ENCODE measurements at places on chromosomes 4 and X.

DNA sequence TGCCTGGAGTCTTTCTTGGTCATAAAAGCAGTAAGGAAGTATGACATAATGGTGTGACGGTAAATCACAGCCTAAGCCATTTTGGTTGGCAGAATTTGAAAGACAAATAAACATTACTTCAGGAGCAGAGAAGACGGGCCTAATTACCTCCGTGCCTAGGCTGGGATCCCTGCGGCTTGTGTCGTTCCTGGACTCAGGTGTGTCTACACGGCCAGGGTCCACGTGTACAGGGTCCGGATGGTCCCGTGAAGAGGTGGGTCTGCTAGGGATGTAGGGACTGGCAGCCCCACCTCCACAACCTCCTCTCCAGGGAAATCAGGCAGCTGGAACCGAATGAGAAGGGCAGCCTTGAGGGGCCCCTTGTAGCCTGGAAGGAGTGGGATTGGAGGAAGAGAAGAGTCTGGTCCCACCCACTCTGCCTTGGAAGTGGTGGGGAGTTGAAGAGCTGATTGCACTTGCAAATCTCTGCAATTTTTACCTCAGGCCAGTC is 55.4 kb upstream of the PLAC1 start:
- no peak overlapping the region for H3K4me3 ChIP-seq
- H3K27ac ChIP-seq = no peak overlapping the region
- H3K36me3 ChIP-seq = no peaks in the 10 kb centered on the region
- H3K4me1 ChIP-seq = peaks cover 19% of the 10 kb centered on the region
- no peak for DNase-seq
- no peaks in the 10 kb centered on the region for H3K27me3 ChIP-seq

- H3K4me3 ChIP-seq = peak overlapping the region; percentile 95
- no peaks in the 10 kb centered on the region for H3K27me3 ChIP-seq
- H3K27ac ChIP-seq = peak overlapping the region; percentile 99
- H3K36me3 ChIP-seq = no peaks in the 10 kb centered on the region
- peaks cover 52% of the 10 kb centered on the region for H3K4me1 ChIP-seq
- no peak for DNase-seq
Measured at GRCh38 chr4:38665551-38666411, 1.8 kb downstream of the KLF3 start.

DNA sequence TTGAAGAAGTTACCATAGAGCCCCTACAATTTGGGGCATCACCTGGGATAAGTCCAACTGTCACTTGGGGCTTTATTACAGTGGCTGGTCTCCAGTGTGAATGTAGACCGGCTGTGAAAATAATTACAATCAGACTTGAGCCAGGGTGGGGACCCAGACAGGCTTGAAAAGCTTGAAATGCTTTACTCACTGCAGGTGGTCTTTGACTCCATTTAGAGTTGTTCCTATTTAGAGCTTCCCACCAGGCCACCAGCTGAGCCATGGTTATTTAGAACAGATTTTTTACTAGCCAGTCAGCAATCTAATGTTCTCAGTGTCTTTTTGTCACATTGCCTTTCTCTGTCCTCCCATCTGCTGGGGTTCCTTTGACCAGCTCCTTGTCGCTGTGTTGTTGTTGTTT is 5.7 kb downstream of the ARHGAP10 start:
- peak overlapping the region; percentile 84 for H3K27ac ChIP-seq
- no peaks in the 10 kb centered on the region for H3K27me3 ChIP-seq
- H3K4me1 ChIP-seq = peaks cover 81% of the 10 kb centered on the region
- H3K4me3 ChIP-seq = peak overlapping the region; percentile 63

DNA sequence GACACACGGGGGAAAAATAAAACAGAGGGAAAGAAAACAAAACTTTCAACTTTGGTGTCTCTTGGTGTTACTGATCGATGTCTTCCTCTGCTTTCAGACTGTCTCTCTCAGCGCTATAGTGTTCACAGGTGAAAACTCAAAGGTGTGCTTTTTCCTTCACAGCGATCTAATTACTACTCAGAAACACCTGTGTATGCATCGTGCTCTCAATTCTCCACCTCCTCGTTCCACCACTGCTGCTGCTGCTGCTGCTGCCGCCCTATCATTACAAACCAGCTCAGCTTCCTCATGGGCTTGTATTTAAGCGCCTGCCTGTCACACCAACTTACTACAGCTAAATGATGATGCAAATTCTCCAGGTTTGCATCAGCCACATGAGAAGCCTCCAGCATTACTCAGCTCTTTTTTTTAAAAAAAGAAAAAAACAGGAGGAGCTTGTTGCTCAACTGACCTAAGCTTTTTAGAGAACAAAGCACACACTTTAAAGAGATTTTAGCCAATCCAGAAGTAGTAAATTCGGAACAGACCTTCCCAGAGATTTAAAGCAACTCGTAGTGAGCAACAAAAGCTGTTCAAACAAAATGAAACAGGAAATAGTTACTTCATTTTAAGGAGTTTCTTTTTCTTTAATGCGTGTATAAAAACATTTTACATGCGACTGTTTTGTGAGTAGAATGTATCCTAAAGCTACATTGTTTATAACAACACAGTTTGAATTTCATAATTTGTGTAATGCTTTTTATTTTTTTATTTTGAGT is at the start of gene SLC7A11:
Gene SLC7A11 (minus strand): TSS at position 274 of the 758 bp plus-strand sequence. CDS start 280 bp downstream, outside the sequence.
- peak; percentile 91 for DNase-seq
- H3K36me3 ChIP-seq = no peaks in the 10 kb centered on the region
- H3K27ac ChIP-seq = peak within 1 kb of the TSS; percentile 99
- no peaks in the 10 kb centered on the region for H3K27me3 ChIP-seq
- peak within 1 kb of the TSS; percentile 93 for H3K4me3 ChIP-seq

GRCh38 chr4:52874948-52875347 is 12.8 kb downstream of the RASL11B start:
- H3K4me3 ChIP-seq = no peak overlapping the region
- no peaks in the 10 kb centered on the region for H3K27me3 ChIP-seq
- no peak overlapping the region for H3K27ac ChIP-seq
- peaks cover 2% of the 10 kb centered on the region for H3K36me3 ChIP-seq

All from osteocyte (in vitro differentiated cells).